ENCODE measurements at places on chromosomes 4 and X.

GRCh38 chrX:34638116-34638515, 19.0 kb downstream of the TMEM47 start:
- no peak for DNase-seq

- peak; percentile 92 for DNase-seq
These were observed 380 bp upstream of the RAB33B start for GRCh38 chr4:139453371-139454110.

- no peak for DNase-seq
These were observed 1.8 kb downstream of the LNX1 start for GRCh38 chr4:53589511-53589910.

- no peak for DNase-seq
These were observed 98.7 kb upstream of the KLHL13 start for GRCh38 chrX:118215346-118215745.

GRCh38 chrX:42823443-42823842, 45.5 kb upstream of the PPP1R2C start:
- no peak for DNase-seq

GRCh38 chr4:77817304-77818072, 1.7 kb downstream of the CNOT6L start:
- no peak for DNase-seq

DNA sequence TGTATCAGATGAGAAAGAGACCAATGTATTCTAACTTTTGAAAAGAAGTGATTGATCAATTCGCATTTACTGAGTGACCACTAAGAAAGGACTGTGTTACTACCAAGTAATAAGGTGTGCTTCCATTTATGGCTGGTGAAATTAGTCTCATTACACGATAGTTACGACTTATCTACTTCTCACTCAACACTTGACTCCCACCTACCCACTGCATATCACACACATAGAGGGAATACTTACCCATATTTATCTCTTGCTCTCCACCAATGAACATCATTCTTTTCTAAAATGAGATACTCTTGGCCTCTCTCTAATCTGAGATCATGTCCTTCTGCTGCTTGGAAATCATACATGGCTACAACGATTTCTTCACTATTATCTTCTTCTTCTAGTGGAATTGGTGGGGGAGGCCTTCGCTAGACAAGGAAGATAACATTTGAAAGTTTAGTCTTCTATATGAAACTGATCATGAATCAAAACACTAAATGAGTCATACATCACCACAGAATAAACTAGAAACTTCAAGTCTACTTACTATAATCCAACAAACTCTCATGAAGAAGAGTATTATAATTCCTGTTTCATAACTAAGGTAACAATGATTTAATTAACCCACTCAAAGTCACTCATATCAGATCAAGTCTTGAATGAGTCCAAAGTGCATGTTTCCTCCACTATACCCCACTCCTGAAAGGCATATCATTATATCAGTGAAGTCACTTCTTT, 33.7 kb upstream of the TXK start:
- no peak for DNase-seq

DNA sequence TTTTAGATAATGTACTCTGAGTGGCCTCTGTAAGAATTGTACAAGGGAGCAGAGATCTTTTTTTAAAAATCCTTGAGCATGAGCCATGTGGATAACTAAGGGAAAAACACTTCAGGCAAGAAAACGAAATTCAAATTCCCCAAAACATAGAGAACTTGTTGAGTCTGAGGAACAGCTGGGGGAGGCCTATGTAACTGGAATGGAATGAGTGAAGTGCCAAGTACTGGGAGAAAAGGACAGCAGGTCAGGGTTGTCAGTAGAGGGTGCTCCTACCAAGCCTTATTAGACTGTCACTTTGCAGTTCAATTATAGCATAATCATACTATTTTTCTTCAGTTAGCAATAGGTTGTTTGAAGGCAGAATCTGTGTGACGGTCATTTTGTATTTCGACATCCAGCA, 135.1 kb downstream of the ARHGAP6 start:
- DNase-seq, result no peak

DNA sequence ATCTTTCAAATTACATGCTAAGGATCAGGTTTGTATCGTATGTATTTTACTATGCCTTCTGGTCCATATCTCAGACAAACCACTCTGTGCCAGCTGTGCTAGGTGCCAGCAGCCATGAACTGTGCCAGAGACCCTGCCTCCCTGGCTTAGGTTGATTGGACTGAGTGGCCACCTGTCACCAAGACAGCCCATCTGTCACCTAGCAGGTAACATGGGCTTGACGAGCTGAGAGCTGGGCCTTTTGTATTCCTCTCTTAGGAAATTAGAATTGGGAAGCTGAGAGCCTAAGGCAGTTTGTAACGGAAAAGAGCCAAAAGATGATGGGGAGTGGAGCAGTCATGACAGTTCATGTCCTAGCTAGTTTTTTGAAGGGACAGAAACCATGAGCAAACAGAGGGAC, 42.5 kb downstream of the TMEM164 start:
- DNase-seq, result no peak

DNA sequence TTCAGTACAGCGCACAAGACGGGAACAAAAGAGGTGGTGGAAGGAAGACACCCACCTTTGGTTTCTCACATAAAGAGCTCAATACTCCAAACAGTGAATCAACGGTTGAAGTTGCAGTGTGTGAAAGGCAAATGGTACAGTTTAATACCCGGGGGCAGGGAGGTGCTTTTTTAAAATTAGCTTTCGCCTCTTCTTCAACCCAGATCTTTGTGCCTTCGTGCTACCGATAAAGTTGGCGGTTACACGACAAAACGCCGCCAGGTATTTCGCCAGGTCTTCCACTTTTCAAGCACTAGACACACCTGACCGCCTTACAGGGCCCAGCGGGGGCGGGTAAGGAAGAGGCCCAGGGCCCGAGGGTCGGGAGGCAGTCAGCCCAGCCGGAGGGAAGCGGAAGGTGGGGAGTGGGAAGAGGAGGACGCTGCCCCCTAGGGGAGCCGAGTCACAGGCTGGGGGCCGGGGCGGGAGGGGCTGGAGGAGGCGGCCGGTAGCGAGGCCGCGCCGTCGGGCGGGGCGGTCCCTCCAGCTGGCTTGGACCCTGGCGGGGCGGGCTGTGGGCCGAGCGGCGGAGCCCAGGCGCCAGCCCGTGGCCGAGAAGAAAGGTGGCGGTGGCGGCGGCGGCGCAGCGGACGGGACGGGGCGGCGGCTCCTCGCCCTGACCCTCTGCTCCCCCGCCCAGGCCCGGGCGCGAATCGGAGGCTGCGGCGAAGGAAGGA, 16.0 kb downstream of the UTP3 start:
- peak; percentile 51 for DNase-seq

GRCh38 chr4:48902266-48902665, 4.3 kb downstream of the OCIAD2 start:
- no peak for DNase-seq

DNA sequence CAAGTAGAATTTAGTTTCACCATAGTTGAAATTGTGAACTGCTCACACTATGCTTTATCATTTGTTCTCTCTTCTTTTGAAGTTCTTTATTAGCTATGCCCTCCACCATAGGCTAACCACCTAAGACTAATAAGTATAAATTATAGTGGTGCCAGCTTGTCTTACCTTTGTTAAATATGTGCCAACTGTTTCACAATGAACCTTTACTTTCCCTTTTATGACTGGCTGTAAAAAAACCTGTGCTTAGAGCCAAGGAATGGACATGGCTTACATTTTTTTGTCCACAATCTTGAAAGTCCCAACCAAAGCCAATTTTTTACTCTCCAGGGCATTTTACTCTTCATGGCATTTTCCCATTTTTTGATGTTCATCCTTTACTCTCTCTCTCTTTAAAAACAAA, 123.5 kb upstream of the LEF1 start:
- no peak for DNase-seq

GRCh38 chr4:176784816-176785215, 7.9 kb downstream of the VEGFC start:
- DNase-seq, result no peak

GRCh38 chr4:159367781-159368080, 264.9 kb downstream of the RAPGEF2 start:
- DNase-seq, result no peak

GRCh38 chrX:119055687-119056086, 17.1 kb upstream of the CT47C1 start:
- no peak for DNase-seq

DNA sequence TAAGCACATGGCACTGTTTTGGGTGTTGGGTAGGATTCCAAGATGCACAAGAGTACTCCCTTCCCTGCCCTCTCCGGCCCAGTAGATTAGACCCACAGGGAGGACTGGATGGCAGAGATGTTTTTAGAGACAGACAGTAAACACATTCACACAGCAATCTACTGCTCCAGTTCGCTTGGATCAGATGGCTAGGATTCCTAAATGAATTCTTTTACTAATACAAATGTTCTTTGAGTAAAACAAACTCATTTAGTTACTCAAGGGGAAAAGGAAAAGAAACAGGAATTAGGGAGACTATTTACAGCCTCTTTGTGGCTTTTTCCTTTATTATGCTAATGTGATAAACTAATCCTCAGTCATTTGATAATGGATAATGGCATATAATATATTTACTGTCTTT, 5.9 kb downstream of the SNX25 start:
- no peak for DNase-seq

GRCh38 chrX:23670528-23670927, 3.2 kb downstream of the PRDX4 start:
- no peak for DNase-seq

- DNase-seq, result no peak
These were observed 177.2 kb downstream of the TSPAN5 start for GRCh38 chr4:98481167-98481566.

- DNase-seq, result peak; percentile 45
These were observed 6.0 kb upstream of the VGLL1 start for GRCh38 chrX:136525738-136526606.

GRCh38 chr4:159856451-159856850, 753.6 kb downstream of the RAPGEF2 start:
- DNase-seq, result no peak

DNA sequence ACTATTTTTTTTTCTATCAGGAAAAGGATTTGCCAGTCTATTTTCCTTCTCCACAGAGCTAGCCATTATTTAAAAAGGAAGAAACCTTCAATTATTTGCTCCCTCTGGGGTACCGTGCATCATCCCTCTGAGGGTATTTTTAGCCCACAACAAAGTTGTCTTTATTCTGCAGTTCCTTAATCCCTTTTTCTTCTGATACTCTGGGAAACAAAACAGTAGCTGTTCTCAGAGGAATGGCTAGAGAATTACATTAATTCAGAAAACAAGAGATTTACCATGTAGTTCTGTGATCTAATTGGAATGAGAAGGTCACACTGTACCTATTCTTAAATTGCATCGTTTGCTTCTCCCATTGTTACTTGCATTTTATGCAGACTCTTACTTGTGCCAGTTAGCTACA, 1056.7 kb downstream of the STIM2 start:
- no peak for DNase-seq

GRCh38 chr4:57090079-57090478, 20.1 kb downstream of the IGFBP7 start:
- no peak for DNase-seq

GRCh38 chrX:9087271-9088040, 53.5 kb upstream of the FAM9B start:
- DNase-seq, result no peak

GRCh38 chr4:153476829-153477574, 10.8 kb downstream of the TMEM131L start:
- DNase-seq, result peak; percentile 26

DNA sequence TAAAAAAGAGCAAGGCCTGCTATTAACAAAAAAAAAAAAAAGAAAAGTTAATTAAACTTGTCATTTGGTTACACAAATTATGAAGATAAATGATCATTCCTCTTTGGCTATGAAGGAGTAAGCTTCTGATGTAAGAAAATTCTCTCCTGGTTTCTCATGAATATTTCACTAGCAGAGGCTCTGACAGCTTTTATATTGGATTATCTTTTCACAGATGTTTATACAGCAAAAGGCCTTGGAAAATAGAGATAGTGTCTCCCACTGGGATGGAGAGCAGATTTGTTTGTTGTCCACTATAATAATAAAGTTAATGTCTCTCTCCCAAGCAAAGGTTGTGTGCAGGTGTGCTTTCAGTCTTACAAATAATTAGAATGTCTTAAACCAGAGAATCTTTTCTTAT, 40.7 kb upstream of the PDGFC start:
- no peak for DNase-seq

Data from RWPE1 (cell line).